ENCODE measurements at places on chromosomes 12 and 14.

DNA sequence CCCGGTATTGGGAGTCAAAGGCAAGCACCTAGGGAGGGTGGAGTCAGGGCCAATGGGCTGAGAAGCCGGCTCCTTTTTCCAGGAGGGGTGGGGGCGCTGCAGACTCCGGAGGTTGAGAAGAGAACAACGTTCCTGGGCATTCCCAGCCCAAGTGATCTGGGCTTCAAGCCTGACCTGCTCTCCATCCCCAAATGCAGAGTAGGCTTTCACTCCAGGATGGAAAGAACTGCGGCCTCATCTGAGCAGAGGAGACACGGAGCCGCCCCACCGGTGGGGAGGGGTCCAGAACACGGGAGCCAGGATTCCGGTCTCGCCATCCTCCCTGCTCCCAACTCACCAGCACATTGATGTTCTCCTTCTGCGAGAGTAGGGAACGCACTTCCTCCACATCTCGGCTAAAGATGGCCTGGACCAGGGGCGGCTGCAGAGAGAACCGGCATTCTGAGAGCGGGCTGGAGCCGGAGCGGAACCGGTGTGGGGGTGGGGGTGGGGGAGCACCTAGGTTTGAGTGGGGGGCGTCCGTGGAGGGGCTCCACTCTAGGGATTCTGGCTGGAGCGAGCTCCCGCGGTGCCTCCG lies 605 bp downstream of the ANKRD52 start:
- no peak for DNase-seq

DNA sequence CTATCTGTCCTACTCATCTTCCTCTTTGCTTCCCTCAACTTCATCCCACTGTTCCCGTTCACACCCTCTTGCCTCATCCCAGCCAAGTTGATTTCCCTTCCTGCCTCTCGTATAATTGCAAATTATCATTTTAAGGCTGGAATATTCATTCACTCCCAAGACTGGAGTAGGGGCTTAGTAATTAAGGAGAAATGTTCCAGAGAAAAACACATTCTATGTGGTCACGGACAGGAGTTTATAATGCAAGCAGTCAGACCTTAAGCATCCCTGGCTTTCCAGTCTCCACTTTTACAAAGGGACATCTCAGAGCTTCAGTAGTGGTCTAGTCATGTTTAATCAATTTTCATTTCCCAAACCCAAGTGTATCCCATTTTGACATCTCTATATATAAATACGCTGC lies 54.9 kb downstream of the TMEM132D start:
- DNase-seq, result no peak

DNA sequence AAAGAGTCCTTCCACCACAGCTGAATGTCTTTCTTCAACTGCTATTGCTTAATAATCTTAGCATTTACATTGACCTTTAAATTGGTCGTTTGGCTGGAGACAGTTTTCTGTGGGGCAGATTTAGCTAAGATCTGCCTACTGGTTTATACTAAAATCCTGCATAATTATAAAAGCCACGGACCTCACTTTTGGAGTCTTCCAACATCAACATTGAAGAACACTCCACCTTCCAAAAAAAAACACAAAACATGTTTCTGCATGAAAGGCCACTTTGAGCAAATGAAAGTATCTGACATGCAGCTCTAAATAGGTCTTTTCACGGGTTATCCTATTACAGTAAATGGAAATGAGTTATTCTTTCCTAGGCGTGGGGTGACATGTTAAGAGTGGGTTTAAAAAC lies 57.0 kb upstream of the KRR1 start:
- DNase-seq, result no peak

DNA sequence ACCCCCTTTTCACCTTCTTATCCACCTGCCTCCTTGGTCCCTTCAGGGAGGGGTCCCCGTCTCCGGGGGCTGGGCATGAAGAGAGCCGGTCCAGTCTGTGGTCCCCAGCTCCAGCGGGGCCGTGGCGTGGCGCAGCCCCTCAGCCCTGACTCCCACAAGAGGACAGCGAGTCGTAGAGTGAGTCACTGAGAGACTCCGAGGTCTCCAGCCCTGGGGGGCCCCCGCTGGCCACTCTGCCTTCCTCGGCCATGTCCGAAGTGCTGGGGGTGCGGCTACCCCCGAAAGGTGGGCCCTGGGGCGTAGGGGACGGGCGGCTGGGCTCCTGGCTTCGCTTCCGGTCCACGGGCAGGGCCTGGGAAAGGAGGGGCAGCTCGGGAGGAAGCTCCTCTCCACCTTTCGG lies 36.5 kb downstream of the NCKAP5L start:
- DNase-seq, result no peak

- DNase-seq, result peak; percentile 83
Measured at GRCh38 chr12:49293056-49293956, 1.6 kb upstream of the PRPH start.

GRCh38 chr12:15534322-15534721 lies 212.0 kb downstream of the PTPRO start:
- no peak for DNase-seq

DNA sequence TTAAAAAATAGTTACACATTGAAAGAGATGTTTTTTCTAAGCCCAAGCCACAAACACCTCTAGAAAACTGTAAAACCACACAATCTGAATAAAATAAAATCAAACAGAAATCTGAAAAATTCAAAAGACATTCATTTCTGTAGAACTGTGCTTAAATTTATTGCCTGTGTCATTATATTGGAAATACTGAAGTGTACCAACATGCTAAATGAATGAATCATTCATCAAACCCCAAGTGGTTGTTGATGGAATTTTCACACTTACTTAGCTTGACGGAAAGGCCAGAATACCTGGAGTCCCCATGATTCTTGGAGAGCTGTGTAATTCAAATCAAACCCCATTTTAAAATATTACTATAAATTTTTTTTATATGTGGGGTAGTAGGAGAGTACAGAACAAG lies 2.7 kb downstream of the KITLG start:
- DNase-seq, result no peak

DNA sequence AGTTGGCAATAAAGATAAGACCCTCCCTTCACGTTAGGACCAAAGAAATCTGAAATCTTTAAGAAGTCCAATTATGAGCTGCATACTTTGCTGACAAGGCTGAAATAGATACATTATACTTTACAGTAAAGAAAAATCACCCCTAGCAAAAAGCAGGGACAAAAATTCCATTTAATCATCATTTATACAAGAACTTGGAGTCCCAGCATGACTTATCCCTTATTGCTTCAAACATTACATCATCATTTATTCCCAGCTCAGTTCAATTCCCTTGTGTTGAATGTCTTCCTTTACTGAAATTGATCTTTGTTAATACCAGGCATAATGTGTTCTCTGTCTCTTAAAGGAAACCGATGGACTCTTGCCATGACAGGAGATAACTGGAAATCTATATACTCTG lies 449.6 kb upstream of the CCDC196 start:
- DNase-seq, result no peak

DNA sequence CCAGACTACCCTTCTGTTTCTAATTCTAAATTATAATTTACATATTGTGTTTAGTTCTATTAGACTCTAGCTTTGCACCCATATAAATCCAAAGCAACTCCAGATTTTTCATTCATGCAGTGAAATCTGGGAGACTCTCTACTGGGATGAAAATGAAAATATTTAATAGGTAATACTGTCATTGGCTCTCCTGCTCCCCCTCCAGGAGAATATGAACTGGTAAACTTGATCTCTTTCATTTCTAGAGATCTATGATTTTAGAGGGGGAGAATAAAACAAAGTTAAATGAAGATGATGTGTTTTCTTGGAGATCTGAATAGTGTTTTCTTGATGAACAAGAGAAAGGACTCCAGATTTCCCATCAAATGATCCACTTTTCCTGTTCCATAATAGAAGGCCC lies 104.3 kb upstream of the TMCC3 start:
- DNase-seq, result no peak

DNA sequence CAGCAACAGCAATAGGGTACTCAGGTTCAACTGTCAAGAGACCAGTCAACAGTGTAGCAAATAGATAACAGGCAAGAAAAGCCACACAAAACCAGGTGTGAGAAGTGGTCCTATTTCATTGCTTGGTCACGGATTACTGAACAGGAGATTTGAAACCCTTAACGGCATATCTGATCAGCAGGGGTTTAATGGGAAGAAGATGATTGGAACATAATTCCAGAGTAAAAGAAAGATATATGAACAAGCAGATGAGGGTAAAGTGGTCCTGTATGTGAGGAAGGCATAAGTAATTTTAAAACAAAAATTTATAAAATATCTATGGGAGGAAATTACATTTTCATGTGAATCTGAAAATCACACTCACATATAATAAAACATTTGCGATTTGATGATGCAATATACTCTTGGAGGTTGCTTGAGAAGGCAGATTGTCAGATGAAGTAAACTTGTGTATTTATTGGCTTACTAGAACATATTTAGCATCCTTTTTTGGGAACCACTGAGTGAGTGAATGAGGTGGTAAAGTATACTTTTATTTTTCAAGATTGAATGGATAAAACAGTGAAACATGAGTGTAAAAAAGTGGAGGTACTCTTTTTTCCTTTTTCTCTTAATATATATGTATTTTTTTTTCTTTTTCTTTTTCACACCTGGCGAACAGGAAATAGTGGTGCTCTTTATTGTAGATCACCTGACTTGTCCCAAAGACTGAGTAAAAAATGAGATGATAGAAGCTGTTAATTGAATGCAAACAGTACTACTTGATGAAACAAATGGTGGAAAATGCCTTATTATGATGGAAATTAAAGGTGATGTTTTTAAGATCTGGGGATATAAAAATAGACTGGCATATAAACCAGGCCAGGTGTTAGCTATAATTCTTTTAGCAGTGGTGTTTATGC lies 21.6 kb upstream of the SDR39U1 start:
- no peak for DNase-seq

- DNase-seq, result no peak
Measured at GRCh38 chr14:95299271-95299670, 20.4 kb downstream of the CLMN start.

DNA sequence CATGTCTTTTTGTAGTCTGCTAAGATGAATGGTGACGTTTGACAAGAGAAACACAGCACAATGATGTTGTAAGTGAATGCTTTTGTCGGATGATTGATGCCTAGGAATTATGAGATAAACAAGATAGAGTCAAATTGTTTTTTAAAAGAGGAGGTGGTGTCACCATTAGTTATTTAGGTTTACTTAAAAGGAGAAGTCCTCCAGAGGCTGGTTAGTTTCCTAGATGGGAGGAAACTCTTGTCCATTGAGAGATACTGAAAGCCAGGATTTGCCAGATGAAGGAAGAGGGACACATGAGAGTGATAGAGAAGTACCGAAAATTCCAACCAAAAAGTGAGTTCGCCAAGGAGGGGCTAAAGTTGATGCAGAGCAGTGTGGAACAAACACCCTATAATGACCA lies at the start of gene OR10G2:
Gene OR10G2, minus strand, starts transcription at position 101 of the 400 bp plus-strand sequence. Its CDS starts 98 bp downstream, at position 3.
- DNase-seq, result no peak

DNA sequence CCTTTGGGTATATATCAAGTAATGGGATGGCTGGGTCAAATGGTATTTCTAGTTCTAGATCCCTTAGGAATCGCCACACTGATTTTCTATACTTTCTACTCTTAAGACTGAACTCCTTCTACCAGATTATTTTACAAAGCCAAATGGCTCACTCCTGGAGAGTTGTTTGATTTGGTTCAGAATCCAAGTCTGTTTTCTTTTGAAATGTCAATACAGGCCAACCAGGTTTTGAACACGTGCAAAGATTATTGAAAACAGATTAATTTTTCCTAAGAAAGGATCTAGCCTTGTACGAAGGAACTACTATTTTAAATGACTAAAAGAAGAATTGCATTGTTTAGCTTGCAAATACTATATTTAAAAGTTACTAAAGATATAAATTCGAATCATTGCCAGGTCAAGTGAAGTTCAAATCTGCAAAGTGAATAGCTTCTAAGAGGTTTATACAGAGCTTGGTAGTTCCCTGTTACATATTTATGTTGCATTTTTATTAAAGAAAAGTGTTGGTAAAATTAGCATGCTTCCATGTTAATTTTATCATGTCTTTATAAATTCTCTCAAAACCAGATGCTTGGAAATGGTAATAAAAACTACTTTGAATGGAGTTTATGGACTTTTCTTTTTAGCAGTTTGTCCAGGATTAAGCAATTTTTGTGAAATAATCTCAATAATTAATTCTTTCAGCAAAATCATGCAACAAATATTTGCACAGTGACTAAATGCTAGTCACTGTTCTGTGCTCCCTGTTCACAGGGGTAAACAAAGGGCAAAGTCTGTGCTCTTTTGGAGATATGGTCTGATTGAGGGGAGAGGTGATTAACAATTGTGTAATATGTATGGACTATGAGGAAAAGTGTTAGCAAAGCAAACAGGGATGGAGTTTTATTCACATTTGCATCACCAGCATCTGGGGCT lies 38.9 kb downstream of the GPR65 start:
- no peak for DNase-seq

DNA sequence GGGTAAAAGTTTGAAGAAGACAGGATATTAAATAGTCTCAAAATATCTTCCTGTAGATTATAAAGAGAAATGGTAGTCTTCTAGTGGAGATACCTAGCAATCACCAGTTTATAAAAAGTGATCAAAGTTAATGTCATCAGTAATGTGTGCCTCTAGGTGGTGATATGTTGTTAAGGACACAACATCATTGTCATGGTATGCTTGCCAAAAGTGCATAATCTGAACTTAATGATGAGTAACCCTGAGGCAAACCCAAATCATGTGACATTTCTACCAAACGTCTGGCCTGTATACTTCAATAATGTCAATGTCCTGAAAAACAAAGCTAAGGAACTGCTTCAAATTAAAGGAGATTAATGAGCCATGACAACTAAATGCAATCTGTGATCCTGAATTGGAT lies 214.7 kb downstream of the PHLDA1 start:
- DNase-seq, result no peak

GRCh38 chr14:104865631-104866441 lies 768 bp downstream of the CEP170B start:
- peak; percentile 70 for DNase-seq

GRCh38 chr12:105524961-105525360 lies 194.5 kb downstream of the C12orf75 start:
- no peak for DNase-seq

DNA sequence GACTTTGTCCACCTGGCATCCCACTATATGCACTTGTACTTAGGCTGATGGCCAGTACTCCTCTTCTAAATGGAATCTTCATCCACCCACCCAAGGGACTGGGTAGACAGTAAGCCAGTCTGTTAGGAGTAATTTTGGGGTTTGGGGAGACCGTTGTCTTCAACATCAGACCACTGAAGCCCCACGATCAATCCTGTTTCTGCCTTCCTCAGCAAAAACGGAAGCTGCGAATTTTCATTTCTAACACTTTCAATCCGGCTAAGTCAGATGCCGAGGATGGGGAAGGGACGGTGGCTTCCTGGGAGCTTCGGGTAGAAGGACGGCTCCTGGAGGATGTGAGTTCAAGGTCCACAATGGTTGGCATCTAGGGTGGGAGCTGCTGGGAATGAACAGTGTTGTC lies 2.0 kb downstream of the SMARCD1 start:
- no peak for DNase-seq

DNA sequence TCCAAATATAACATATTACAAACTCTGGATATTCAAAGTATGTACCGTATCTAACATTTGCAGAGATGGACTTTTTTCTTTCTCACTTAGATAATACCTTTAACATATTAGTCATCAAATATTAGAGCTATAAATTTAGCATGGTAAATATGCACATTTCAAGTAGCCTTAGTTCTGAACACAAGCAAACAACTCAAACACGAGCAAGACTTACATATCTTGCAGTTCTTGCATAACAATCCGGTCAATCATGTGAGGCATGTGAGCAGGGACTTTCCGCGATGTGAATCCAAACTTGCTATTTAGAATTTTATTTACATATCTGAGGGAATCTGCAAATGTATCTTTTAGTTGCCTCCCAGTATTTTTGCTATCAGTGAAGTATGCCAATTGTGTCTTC lies 22.1 kb upstream of the SYCP3 start:
- no peak for DNase-seq

Data from left hindlimb (tissue), 1 donor.